ENCODE measurements at places on chromosomes 13 and 19.
A peak's percentile ranks its signal among the peaks of the same experiment; 100 is the strongest.

DNA sequence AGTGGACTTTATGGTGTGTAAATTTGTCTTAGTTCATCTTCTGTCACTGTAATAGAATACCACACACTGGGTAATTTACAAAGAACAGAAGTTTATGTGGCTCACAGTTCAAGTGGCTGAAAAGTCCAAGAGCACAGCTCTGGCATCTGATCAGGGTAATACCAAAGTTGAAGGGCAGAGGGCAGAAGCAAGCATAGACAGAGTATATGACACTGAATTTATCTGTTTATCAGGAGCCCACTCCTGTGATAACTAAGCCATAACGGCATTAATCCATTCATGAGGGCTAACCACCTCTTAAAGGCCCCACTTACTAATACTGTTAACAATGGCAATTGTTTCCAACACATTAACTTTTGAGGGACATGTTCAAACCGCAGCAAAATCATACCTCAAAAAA lies 4.0 kb upstream of the RFXAP start:
- DNase-seq, result no peak

DNA sequence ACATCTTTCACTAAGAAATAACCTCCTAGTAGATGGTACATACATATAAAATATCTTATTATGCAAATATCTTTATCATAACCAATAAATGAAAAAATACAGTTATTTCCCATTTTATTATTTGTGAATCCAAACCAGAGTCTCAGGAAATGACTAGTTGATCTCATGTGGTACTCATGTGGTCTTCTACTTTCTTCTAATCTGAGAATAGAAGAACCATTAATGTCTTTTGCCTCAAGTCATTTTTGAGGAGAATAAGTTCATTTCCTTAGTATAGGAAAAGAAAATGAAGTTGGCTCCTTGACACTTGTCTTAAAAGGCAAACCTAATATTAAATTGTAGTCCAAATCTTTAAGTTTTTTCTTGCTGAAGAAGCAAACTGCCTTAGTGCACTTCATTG lies 106.7 kb downstream of the EDNRB start:
- no peak for DNase-seq

GRCh38 chr13:42283574-42283973 lies 11.6 kb downstream of the AKAP11 start:
- DNase-seq, result no peak

DNA sequence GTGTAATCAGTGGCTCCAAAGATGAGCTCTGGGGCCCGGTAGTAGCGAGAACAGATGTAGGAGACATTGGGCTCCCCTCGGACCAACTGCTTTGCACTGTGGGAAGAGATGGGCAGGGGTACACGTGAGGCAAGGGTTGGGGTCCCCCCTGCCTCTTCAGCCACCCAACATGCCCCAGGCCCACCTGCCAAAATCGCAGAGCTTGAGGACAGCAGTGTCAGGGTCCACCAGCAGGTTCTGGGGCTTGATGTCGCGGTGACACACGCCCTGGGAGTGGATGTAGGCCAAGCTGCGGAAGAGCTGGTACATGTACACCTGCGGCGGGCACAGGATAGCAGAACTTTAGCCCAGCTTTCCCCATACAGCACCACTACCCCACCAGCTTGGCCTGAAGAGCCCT lies 8.0 kb downstream of the GSK3A start:
- DNase-seq, result no peak

- DNase-seq, result no peak
Observed at GRCh38 chr13:29165840-29166239, 345.7 kb downstream of the MTUS2 start.

- no peak for DNase-seq
Observed at GRCh38 chr19:3110126-3110825, 16.1 kb downstream of the GNA11 start.

DNA sequence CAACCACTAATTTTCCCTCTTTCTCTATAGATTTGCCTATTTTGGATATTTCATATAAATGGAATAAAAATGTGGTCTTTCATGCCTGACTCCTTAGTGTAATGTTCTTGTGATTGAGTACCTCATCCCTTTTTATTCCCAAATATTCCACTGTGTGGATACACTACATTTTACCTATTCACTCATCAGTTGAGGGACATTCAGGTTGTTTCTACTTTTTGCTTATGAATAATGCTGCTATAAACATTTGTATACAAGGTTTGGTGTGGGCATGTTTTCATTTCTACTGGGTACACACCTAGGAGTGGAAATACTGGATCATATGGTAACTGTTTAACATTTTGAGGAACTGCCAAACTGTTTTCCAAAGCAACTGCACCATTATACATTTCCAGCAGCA lies 5.1 kb upstream of the WBP4 start:
- no peak for DNase-seq

- DNase-seq, result no peak
Observed at GRCh38 chr13:24505756-24506155, 6.8 kb downstream of the PARP4 start.

DNA sequence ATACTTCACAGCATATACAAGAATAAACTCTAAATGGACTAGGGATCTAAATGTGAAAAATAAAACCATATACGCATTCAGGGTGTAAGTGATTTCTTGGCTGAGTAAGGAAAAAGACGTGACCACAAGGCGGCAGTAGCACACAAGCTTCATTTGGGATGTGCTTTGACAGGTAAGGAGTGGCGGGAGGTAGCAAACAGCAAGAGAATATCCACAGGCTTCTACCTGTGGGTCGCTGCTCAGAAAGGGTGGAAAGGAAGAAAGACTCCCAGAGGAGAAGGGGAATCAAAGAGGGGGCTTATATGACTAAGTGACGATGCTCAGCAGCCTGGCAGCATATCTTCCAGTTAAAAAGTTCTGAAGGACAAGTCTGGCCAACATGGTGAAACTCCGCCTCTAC lies 2.5 kb upstream of the ZNF121 start:
- DNase-seq, result peak; percentile 29

DNA sequence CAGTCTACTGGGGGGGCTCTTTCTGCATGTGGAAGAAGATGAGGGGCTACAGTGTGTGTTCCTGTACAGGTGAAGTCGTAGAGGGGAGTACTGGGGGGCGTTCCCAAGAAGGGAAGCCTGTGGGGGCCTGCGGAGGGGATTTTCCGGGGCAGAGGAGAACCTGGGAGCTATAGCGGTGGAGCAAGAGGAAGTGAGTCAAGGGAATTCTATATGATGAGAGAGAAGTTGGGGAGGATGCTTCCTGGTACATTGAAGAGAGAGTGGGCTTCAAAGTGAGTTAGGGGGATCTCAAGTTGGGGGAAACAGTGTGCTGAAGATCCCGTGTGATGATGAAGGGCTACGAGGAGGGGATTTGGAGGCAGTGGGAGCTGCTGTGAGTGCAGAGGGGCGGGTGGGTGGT lies 1.9 kb upstream of the CACNG8 start:
- DNase-seq, result no peak

Data from NCI-H1436 treated with DMSO at 0.1 percent for 48 hours (cell line).